ENCODE measurements at places on chromosomes 4 and X. TPM values are rescaled to one million over a fixed set of nuclear protein-coding genes. Genes with fewer than 3 reads are reported as not detected.

Gene HHIP
- 2.8 TPM for total RNA-seq

Gene CDKL2
- total RNA-seq = 0.15 TPM

DNA sequence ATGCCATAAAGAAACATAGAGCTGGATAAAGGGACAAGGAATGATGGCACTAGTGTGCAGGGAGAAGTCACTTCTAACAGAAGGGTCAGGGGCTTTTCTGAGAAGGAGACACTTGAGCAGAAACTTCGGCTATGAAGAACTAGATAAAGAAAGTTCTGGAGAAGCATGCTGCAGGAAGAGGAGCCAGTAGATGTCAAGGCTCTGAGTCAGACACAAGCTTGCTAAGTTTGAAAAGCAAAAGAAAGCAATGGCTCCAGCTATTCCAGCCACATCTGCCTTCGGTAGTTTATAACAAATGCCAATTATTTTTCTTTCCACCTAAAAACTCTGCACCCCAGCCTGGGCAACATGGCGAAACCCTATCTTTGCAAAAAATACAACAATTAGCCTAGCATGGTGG is 7.5 kb downstream of the NUDT6 start:
- peak; percentile 50 for DNase-seq

DNA sequence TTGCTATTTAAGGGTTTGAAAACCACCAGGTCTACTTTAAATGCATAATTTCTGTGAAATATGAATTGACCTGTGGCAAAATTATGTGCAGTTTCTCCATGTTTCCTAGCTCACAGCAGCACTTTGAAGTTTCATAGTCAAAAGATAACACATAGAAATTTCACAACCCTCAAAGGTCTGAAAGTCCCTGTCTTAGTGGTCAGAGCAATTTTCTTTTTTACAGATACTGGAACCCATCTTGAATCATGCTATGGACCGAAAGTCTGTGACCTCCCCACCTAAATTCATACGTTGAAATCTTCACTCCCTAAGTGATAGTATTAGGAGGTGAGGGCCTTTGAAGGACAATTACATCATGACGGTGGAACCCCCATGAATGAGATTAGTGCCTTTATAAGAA is 240.4 kb upstream of the BMP3 start:
- no peak for DNase-seq

DNA sequence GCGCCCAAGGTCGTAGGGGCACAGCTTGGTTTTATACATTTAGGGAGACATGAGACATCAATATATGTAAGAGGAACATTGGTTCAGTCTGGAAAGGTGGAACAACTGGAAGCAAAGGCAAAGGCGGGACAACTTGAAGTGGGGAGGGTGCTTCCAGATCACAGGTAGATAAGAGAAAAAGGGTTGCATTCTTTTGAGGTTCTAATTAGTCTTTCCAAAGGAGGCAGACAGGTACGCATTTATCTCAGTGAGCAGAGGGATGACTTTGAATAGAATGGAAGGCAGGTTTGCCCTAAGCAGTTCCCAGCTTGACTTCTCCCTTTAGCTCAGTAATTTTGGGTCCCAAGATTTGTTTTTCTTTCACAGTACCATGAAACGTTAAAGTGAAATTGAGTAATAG is 223.2 kb downstream of the FAM47A start:
- DNase-seq = no peak

- no peak for DNase-seq
These were observed 36.3 kb upstream of the GRPR start for GRCh38 chrX:16087076-16087475.

DNA sequence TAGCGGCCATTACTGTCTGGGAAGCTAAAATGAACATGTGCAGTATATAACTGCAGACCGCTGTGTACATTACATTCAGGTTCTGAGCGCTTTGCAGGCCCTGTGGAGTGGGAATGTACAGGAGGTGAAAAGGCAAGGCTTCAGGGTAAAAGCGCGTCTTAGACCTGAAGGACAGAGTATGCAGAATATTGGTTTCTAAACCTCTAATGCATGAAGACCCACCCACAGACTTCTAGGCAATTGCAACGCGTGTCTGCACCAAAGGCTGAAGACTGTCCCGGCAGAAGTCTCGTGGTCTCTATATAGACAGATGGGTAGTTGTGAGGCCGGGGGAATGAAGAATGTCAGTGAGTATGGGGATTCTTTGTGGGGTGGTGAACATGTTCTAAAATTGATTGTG is 5.4 kb downstream of the MAP7D2 start:
- DNase-seq = no peak
